Heart left ventricle (tissue), 16 donors: ENCODE measurements at places on chromosomes 7 and 10. TPM values are rescaled to one million over a fixed set of nuclear protein-coding genes. Genes with fewer than 3 reads are reported as not detected.
A peak's percentile ranks its signal among the peaks of the same experiment; 100 is the strongest.

The ACTR3C gene
- 4.5 TPM for polyA plus RNA-seq

The HIBADH gene
- polyA plus RNA-seq: 34.4 TPM

The CACNA2D1 gene
- polyA plus RNA-seq: 20.9 TPM

The PNLIPRP2 gene
- not detected for polyA plus RNA-seq

The CUZD1 gene
- polyA plus RNA-seq: 0.11 TPM

The TAS2R3 gene
- polyA plus RNA-seq: not detected

- no peak for DNase-seq
Observed at GRCh38 chr7:26073041-26073440, 79.0 kb upstream of the NFE2L3 start.

- no peak for DNase-seq
Observed at GRCh38 chr7:46881507-46882127, 700.3 kb downstream of the TNS3 start.

DNA sequence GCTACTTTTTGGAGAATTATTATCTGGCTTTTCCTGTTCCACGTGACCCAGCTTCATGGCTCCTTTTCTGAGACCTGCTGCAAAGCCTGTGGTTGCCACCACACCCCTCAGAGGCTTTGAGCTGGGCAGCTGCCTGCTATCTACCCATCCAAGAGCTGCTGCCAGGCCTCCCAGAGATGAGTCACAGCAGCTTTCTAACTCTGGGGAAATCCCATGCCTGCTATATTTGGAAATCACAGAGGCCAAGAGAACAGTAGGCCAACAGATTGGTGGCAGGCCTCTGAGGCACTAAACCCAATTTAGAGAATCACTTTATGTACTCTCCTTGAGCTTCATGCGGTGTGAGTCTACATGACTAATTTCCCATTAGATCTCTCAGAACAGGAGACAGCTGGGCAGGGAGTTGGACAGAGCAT is 35.2 kb downstream of the SGCE start:
- DNase-seq: peak; percentile 90

- DNase-seq: no peak
Observed at GRCh38 chr7:33970536-33970935, 65.2 kb downstream of the BMPER start.

- DNase-seq: no peak
Observed at GRCh38 chr7:28629216-28629842, 217.0 kb downstream of the CREB5 start.

DNA sequence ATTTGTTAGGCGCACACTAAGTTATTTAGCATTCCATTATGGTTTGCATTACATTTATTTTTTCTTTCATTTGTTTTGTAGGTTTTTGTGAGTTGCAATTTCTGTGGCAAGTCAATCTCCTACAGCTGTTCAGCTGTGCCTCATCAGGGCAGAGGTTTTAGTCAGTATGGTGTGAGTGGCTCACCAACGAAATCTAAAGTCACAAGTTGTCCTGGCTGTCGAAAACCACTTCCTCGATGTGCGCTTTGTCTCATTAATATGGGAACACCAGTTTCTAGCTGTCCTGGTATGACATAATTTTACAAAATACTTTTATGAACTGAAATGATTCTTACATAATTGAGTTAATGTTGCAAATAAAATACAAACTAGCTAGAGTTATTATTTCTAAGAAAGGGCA is 29.5 kb downstream of the MIOS start:
- DNase-seq: no peak

GRCh38 chr7:17654940-17655339 is 285.4 kb downstream of the SNX13 start:
- DNase-seq: no peak

DNA sequence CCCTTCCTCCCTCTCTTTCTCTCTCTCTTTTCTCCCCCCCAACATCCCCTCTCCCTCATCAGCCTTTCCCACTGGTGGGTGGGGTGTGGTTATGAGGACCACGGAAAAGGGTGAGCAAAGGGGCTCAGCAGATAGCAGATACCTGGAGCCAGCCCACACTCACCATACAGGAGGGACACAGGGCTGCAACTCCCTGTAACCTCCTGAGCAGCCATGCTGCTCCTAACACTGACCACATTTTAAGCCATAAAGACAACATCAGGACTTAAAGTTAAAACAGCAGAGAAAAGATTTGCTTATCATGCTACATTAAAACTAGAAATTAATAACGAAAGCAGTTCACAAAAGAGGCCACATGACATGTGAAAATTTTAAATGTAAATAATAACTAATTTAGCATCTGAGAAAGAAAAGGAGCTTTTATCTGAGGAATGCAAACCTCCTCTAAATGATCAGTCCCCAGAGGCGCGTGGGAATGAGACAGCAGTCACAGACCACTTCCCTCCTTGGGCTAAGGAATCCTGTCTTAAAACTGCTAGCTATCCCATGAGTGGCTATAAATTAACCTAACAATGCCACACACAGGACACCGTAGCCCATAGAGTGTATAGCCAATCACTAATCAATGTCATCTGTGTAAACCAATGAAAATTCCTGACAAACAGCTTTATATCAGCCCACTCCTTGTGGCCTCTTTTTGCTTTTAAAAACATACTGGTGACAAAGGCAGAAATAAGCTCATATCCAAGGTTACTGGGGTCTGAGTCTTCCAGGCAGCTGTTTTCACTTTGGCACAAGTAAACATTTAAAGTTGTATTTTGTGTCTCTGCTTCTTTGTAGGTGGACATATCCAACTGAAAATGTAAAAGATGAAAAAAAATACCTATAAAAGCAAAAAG is 33.3 kb downstream of the PKD1L1 start:
- no peak for DNase-seq

DNA sequence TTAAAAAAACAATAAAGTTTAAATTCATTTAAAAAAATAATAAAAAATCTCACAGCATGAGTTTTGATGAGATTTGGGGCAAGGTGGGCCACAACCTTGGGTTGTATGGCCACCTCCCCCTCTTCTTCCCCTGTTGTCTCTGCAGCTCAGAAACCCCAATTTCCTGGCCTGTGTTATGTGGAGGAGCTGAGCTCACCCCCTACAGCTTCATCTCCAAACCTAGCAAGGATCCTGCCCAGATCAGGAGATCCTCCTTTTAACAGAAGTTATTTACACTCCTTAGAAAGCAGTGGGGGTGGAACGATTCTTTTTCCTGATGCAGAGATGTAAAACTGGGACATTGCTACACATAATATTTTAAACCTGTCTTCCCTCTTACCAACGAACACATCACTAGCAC is 6.9 kb upstream of the SH2D4B start:
- DNase-seq: no peak

DNA sequence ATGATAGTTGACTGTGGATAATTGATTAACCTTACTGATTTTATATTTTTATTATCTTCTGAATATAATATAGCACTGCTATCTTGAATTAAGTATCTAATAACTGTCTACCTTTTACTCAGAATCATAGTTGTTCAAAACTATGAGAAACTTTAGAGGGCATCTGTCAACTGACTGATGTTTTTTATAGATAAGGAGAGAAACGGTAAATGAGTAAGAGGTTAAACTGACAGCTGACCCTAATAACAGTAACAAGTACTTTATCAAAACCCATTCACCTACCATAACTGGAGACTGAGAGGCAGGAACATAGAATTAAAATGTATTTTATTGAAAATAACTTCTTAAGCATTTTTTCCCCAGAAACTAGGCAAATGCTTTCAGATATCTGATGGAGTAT is 62.2 kb downstream of the CYP51A1 start:
- no peak for DNase-seq

DNA sequence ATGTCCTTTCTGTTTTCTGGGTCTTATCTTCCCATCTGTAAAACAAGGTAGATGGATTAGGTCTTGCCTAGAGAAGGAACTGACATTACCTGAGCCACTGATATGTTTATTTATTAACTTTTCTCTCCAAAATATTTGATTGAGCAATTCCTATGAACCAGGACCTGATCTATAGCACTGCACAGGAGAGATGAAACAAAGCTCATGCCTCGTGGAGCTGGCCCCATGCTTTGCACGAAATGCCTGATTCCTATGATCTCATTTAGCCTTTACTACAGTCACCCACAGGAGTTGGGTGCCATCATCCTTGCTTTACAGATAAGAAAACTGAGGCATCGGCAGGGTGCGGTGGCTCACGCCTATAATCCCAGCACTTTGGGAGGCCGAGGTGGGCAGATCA is 48.2 kb upstream of the ZMIZ1 start:
- no peak for DNase-seq

- DNase-seq: no peak
Observed at GRCh38 chr7:126659124-126659523, 593.6 kb downstream of the GRM8 start.

DNA sequence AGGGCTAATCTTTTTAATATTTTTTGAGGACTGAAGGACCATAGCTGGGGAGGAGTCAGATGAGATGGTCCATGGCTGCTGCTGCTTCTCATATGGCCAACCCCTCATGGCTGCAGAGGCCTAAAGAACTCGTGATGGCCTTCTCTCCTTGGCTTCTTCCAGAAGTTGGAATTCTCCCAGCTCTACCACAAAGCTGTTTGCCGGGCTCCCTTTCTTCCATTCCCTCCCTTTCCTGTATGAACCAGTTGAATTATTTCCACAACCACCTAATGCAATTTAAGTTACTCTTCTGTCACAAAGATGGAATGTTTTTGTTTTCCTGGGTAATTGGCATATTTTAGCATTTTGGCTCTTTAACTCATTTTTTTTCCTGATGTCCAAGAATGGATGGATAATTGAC is 80.7 kb downstream of the PHTF2 start:
- DNase-seq: no peak

GRCh38 chr7:11428877-11429581 is 403.0 kb downstream of the THSD7A start:
- DNase-seq: no peak

GRCh38 chr10:95755511-95756004 is 405 bp upstream of the ENTPD1 start:
- peak; percentile 61 for DNase-seq

GRCh38 chr7:116164552-116165306 is 45.6 kb upstream of the TES start:
- DNase-seq: no peak

- DNase-seq: no peak
Observed at GRCh38 chr10:3805201-3805790, 20.3 kb upstream of the KLF6 start.

DNA sequence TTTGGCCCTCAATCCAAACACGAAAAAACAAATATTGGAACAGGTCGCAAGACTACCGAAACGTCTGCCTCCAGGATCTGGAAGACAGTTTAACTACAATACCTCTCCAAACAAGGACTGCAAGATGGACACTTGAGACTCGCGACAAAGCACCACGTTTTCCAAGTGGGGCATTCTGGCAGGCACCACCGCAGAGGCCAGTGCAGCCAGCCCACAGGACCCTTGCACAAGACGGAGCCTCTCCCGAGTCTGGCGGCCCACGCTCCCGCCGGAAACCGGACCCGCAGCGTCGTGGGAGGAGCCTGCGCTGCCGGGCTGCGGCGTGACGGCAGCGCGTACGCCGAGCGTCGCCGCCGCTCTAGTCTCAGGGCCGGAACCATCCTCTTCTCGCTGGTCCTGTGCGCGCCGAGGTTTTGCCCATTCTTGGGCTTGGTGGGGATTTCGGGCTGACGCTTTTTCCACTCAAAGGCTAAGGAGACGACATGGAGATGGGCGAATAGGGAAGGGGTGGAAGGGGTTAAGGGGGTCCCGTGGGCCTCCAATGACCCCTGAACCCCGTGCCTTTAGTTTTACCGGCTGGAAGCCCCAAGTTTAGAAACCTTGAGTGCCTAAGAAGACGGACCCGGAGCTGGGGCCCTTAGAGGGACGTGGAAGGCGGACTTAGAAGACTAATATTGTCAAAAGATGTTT is at the start of gene ORC5:
ORC5 (minus strand) TSS at position 283 of the 690 bp plus-strand sequence; CDS start at position 174, 109 bp downstream.
- peak; percentile 88 for DNase-seq

DNA sequence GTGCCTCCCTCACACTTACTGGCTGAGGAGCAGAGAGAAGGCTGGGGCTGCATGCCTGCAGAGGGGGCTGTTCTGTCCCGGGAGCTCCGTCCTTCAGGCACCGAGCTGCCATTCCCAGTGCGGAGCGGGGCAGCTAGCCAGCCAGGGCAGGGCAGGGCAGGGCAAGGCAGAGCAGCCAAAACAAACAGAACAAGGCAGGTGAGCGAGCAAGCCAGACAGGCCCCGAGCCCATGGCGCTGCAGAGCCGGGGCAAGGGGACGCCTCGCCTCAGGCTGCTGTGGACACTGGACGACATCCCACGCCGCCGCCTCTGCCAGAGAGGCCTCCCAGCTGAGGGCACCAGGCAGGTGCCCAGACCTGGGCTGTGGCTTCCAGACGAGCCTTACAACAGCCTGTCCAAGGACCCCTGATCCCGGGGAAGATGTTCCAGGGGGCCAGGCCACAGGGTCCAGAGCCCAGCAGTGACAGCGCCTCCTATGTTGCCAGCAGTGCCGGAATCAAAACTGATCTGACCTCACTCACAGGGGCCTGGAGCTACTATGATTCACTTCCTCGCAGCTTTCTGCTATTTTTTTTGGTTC is 8.2 kb upstream of the NDST2 start:
- DNase-seq: no peak

- DNase-seq: no peak
Observed at GRCh38 chr7:93148144-93148543, at the start of gene SAMD9L. SAMD9L (minus strand) TSS chr7:93148385; CDS start chr7:93135971, 12,414 bp downstream.
